Osteoblast (primary cell): ENCODE measurements at places on chromosomes 7 and 10. TPM values are rescaled to one million over a fixed set of nuclear protein-coding genes. Genes with fewer than 3 reads are reported as not detected.

CDC14C gene
- 0.29 TPM in 1 of 2 replicates, not detected in the other for total RNA-seq

EGR2 gene
- total RNA-seq, result 2.4 and 3.6 TPM in 2 replicates

LRIT1 gene
- not detected in 2 replicates for total RNA-seq

- no peak overlapping the region for H3K27ac ChIP-seq
- peaks cover 43% of the 10 kb centered on the region for H3K27me3 ChIP-seq
- DNase-seq, result no peak
These were observed 55.1 kb upstream of the KDM7A start for GRCh38 chr7:140231771-140232491.

DNA sequence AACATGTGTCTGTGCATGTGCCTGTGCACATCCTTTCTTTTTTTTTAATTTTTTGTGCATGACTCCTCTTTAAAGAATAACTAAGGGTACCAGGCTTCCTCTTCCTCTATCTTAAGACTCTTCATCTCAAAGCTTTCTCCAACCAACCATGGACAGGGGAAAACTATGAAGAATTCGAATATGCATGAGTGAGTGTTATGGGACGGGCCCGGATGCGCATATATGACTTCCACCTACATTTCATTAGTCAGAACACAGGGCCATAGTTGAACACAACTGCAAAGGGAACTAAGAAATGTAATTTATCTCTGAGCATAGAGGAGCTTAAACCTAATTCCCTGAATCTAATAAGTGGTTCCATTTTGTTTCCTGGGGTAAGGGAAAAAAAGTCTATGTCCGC lies 270.3 kb upstream of the SORCS1 start:
- H3K36me3 ChIP-seq, result no peaks in the 10 kb centered on the region
- no peak overlapping the region for H3K4me3 ChIP-seq
- no peak for DNase-seq
- H3K27ac ChIP-seq, result no peak overlapping the region
- no peaks in the 10 kb centered on the region for H3K4me1 ChIP-seq
- no peaks in the 10 kb centered on the region for H3K27me3 ChIP-seq

DNA sequence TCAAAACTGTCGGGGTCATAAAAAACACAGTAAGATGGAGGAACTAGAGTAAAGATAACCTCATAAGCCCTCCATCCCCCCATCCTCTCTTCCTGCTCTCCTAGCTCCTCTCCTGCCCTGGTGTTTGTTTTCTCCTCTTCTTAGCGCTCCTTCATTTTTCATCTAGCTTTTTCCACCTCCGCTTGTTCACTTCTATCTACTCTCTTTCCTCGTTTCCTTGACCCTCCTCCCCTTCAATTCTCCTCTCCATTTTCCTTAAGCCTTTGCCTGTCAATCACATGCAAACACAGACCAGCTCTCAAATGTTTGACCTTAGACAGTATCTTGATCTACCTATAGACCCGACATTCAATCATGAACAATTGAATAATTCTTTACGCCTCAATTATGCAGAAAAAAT lies 10.0 kb downstream of the NCAPG2 start:
- peaks cover 6% of the 10 kb centered on the region for H3K4me1 ChIP-seq
- no peaks in the 10 kb centered on the region for H3K27me3 ChIP-seq
- H3K27ac ChIP-seq, result no peak overlapping the region
- no peak overlapping the region for H3K4me3 ChIP-seq

- no peaks in the 10 kb centered on the region for H3K27me3 ChIP-seq
- no peak overlapping the region for H3K27ac ChIP-seq
- DNase-seq, result no peak
- H3K4me1 ChIP-seq, result no peaks in the 10 kb centered on the region
- no peaks in the 10 kb centered on the region for H3K36me3 ChIP-seq
These were observed 616.4 kb downstream of the SDK1 start for GRCh38 chr7:3917436-3917835.

DNA sequence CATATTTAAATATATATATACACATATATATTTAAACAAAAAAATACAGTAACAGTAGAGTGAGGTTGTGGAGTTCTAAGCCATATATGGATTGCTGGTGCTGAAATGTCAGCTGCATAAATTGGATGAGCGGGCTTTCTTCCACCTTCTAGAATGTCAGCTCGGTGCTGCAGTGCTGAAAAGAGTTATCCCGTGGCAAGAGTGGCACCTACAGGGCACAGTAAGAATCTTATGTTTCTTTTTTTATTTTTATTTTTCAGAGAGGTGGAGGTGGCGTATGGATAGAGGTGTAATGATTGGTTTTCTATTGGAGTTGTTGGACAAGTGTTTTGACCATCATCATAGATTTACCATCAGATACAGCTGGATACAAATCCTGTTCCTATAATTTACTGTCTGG lies 86.2 kb upstream of the DYNC1I1 start:
- no peaks in the 10 kb centered on the region for H3K36me3 ChIP-seq
- no peaks in the 10 kb centered on the region for H3K4me1 ChIP-seq
- no peak overlapping the region for H3K27ac ChIP-seq
- DNase-seq, result no peak
- H3K4me3 ChIP-seq, result no peak overlapping the region

DNA sequence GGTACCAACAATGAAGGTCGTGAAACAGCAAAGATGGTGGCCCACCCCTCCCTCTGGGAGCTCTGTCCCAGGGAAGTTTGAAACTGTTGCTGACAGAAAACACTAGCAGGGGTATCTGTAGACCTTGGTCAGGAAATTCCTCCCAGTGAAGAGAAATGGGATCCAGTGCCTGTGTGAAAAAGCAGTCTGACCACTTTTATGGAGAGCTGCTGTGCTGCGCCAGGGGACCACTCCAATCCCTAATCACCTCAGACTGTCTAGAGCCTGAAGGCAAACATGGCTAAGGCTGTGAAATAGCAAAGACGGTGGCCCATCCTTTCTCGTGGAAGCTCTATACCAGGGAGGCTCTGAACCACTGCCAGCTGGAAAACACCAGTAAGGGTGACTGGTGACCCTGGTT lies 38.3 kb upstream of the TMEM140 start:
- peaks cover 10% of the 10 kb centered on the region for H3K27me3 ChIP-seq
- no peak overlapping the region for H3K27ac ChIP-seq
- no peak for DNase-seq
- H3K4me3 ChIP-seq, result no peak overlapping the region

GRCh38 chr7:77651575-77652162 lies 44.6 kb upstream of the RSBN1L start:
- no peak overlapping the region for H3K27ac ChIP-seq
- peaks cover 13% of the 10 kb centered on the region for H3K4me1 ChIP-seq
- DNase-seq, result no peak
- peaks cover 26% of the 10 kb centered on the region for H3K36me3 ChIP-seq

DNA sequence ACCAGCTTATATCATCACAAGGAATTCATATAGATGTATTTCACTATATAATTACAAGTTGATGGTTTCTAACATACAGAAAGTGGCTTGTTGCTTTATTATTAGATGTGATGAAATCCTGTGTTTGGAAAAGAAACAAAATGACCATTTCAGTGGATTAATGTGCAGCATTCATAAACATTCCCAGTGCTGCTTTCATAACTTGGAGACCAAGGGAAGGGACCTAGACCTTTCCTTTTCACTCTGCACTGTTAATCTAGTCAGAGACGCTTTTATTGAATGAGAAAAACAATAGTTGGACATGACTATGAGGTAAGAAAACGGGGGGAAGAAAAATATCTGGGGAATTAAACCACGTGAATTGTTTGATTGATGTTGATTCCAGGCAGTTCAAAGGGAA lies 160.0 kb downstream of the HDAC9 start:
- no peak overlapping the region for H3K4me3 ChIP-seq
- no peak for DNase-seq
- H3K27me3 ChIP-seq, result no peaks in the 10 kb centered on the region
- no peaks in the 10 kb centered on the region for H3K36me3 ChIP-seq
- H3K27ac ChIP-seq, result no peak overlapping the region
